ENCODE measurements at places on chromosomes 1 and 21.

GRCh38 chr1:16921391-16922185, at the start of gene CROCC:
TSS of gene CROCC (plus strand) at chr1:16921931. CDS start at chr1:16922019, 88 bp downstream.
- peak; percentile 36 for DNase-seq

GRCh38 chr21:36589352-36589971, 109.5 kb upstream of the SIM2 start:
- DNase-seq, result no peak

GRCh38 chr1:225882694-225883615, 775 bp upstream of the TMEM63A start:
- no peak for DNase-seq

- no peak for DNase-seq
These were observed 78.7 kb downstream of the PRRX1 start for GRCh38 chr1:170742600-170742999.

DNA sequence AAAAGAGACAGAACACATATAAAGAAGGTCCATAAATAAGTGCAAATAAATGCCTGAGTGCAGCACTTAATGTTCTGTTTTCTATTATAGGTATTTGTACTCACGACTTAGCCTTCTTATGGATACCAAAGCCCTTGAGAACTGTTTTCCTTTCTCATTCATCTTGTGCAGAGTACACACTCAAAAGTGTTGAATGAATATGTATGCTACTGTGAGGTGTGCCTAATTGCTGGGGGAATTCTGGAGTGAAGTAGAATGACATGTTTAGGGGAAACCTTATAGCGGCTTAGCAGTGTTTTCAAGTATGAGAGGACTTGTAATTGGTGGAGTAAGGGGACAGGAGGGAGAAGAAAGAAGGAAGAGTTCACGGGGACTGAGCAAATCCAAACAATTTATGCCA, 157.6 kb downstream of the CACNA1E start:
- no peak for DNase-seq

DNA sequence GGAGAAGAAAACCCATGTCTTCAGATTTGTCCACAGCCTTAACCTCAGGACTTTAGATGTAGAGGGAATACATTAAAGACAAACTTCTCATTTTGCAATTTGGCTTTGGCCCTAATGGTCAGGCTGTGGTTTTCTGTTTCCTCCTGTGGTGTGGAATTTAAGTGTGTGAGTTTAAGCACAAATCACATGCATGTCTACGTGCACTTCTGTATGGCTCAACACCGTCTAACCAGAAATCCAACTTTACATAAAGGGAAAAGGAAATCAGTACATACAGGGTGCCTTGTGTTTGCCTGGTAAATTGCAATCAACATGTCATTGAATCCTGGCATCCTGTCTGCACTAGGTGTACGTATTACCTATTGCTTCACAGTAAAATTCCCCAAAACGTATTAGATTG, 1.2 kb upstream of the ZNF124 start:
- no peak for DNase-seq

DNA sequence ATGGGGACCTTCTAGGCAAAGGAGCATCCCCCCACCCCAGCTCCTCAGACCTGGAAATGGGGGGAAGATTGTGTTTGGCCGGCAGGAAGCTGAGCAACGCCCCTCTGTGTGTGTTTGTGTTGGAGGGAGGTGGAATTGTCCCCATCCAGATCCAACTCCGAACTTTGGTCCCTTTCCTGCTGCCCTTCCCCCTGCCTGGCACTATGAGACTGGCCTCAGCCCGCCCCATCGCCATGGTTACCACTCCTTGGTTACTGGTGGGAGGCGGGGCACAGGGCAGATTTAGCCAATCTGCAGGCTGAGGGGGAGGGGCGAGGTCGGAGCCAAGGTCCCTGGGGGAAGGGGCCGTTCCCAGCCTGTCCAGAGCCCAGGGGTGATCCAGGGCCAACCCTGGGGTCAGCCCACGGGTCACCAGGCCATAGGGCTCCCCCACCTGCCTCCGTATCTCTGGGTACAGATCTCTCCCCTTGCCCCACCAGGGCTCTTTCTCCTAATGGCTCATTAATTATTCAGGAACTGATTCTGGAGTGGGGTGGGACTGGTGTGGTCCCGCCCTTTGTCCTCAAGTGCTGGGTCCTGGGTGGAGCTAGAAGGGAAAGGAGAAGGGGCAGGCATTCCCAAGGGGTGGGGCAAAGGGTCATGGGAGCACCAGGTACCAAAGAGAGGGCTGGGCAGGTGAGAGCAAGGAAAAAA, 15.2 kb downstream of the PTPRF start:
- no peak for DNase-seq

Measured in T-helper 9 cell (primary cell).